ENCODE measurements at places on chromosomes 16 and 17. TPM values are rescaled to one million over a fixed set of nuclear protein-coding genes. Genes with fewer than 3 reads are reported as not detected.

The CETP gene
- total RNA-seq, result 0.13 TPM

The PRAC1 gene
- not detected for total RNA-seq

The ARHGAP44 gene
- 0.27 TPM for total RNA-seq

The IRX6 gene
- not detected for total RNA-seq

The SHBG gene
- not detected for total RNA-seq

The PIK3R6 gene
- not detected for total RNA-seq

The MT1F gene
- total RNA-seq, result 0.53 TPM

The CD300E gene
- not detected for total RNA-seq

The CNTNAP4 gene
- not detected for total RNA-seq

The GCGR gene
- total RNA-seq, result not detected

The CTRL gene
- 0.57 TPM for total RNA-seq

The TPSD1 gene
- not detected for total RNA-seq

The CPNE7 gene
- 9.3 TPM for total RNA-seq

The VEZF1 gene
- 69.2 TPM for total RNA-seq

The ARL5C gene
- not detected for total RNA-seq

The OR1E2 gene
- total RNA-seq, result not detected

The PYDC1 gene
- total RNA-seq, result not detected

The FN3KRP gene
- 17.8 TPM for total RNA-seq

The MSRB1 gene
- total RNA-seq, result 16.4 TPM

All from thoracic aorta endothelial cell (primary cell).